SK-MEL-5 (cell line): ENCODE measurements at places on chromosomes 1 and 21. TPM values are rescaled to one million over a fixed set of nuclear protein-coding genes. Genes with fewer than 3 reads are reported as not detected.

REG4 gene
- total RNA-seq: not detected in 2 replicates

PANK4 gene
- total RNA-seq: 10.6 and 16.2 TPM in 2 replicates

MSH4 gene
- 0.08 and 0.16 TPM in 2 replicates for total RNA-seq

BGLAP gene
- 0.48 TPM in 1 of 2 replicates, not detected in the other for total RNA-seq

APOBEC4 gene
- not detected in 2 replicates for total RNA-seq

CD46 gene
- total RNA-seq: 60.1 and 60.4 TPM in 2 replicates

PDPN gene
- not detected in 2 replicates for total RNA-seq

S100A16 gene
- 36.5 and 37.8 TPM in 2 replicates for total RNA-seq

GFI1 gene
- 0.08 and 0.61 TPM in 2 replicates for total RNA-seq

ADGRL4 gene
- total RNA-seq: not detected in 2 replicates

IFI44L gene
- not detected in 2 replicates for total RNA-seq

DNA sequence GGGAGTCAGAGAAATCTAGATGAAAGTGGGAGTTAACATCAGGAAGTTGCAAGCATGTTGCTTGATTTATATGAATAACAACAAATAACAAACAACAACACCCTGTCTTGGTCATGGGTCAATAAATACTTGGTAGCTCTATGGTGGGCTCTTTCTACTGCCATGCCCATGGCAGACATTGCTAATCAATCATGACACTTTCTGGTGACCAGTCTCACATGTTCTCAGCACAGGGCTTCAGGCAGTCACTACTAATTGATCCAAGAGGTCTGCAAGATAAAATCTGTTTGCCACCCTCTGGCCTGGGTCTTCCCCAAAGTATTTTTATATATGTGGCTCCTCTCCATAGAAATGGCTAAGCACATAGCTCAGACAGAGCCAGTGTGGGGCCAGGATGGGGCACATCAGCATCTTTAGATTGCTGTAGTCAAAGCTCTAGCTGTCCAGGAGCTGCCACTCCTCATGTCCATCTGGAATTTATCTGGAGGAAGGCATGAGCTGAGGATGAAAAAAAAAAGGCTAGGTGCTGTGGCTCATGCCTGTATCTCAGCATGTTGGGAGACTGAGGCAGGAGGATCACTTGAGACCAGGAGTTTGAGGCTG lies 51.2 kb downstream of the STUM start:
- DNase-seq: no peak

- DNase-seq: no peak
Observed at GRCh38 chr1:226480461-226480860, 68.1 kb upstream of the STUM start.

DNA sequence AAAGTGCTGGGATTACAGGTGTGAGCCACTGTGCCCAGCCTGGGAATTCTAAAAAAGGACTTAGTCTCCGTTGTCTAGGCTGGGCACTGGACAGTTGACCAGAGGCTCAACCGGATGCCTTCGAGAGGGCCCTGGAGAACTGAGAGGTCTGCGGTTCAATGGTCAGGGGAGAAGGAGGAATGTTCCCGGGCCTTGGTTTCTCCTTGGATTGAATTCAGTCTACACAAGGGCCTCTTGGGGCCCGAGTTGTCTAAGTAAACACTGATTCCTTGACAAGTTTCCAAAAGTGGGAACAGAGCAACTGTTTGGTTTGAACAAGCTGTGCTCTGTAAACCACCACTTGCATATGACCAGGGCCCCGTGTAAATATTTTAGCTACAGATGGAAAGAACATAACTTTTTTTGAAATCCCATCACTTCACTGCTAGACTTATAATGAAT lies 29.1 kb upstream of the CAPZB start:
- no peak for DNase-seq

GRCh38 chr1:206985162-206985749 lies 15.0 kb upstream of the FCAMR start:
- DNase-seq: no peak

GRCh38 chr21:26624983-26625519 lies 52.0 kb upstream of the CYYR1 start:
- DNase-seq: no peak

DNA sequence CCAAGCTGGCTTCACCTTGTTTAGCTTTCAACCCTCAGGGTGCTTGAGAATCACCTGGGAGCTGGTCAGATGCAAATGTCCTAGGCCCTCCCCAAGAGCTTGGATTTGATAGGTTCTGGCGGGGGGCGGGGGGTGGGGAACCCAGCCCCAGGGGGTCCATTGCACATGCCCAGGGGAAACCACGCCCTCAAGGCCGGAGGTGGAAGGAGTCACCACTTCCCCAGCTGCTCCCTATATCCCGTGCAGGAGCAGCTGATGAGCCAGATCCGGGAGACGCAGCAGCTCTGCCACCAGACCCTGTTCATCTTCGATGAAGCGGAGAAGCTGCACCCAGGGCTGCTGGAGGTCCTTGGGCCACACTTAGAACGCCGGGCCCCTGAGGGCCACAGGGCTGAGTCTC lies 5.8 kb downstream of the TOR3A start:
- no peak for DNase-seq

GRCh38 chr1:17251246-17251645 lies 2.3 kb downstream of the PADI3 start:
- DNase-seq: no peak

- DNase-seq: no peak
Observed at GRCh38 chr1:113142791-113143190, 69.8 kb downstream of the LRIG2 start.

DNA sequence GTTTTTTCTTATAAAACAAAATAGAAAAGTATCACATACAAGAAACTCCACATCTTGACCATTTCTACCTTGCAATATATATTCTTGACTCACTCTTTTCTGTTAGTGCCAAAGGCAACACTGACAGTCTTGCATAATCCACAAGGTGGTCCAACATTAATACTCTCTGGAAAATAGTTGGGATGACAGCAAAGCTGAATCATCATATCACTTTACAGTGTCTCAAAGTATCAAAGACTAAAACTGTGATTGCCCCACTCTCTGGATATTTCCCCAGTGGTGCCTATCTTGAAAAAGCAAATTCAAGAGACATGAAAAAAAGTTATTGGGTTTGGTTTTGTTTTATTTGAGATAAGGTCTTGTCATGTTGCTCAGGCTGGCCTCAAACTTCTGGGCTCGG lies 14.6 kb upstream of the TGFBR3 start:
- no peak for DNase-seq

DNA sequence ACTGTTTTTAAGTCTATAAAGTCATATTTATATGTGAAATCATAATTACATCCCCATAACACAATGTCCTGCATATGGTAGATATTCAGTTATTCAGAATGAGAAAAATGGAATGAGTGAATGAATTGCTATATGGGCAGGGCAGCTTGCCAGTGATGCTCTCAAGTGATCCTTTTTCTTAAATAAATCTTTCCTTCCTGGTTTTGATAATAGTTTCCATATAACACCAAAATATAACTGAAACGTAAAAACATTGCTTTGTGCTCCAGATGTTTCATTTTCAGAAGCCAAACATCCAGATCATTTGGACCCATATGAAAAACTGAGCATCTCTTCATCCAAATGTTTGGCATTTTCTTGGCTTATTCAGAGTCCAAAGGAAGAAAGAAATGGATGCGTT lies 30.2 kb upstream of the RGS8 start:
- no peak for DNase-seq

- DNase-seq: no peak
Observed at GRCh38 chr1:112579801-112580510, 39.0 kb downstream of the ST7L start.

- no peak for DNase-seq
Observed at GRCh38 chr1:52672946-52673345, 25.2 kb downstream of the COA7 start.

GRCh38 chr1:30330644-30331043 lies 392.7 kb downstream of the MATN1 start:
- no peak for DNase-seq

GRCh38 chr21:39022035-39022434 lies 161.2 kb downstream of the PSMG1 start:
- no peak for DNase-seq

GRCh38 chr1:224558904-224559303 lies 57.2 kb upstream of the CNIH3 start:
- no peak for DNase-seq

DNA sequence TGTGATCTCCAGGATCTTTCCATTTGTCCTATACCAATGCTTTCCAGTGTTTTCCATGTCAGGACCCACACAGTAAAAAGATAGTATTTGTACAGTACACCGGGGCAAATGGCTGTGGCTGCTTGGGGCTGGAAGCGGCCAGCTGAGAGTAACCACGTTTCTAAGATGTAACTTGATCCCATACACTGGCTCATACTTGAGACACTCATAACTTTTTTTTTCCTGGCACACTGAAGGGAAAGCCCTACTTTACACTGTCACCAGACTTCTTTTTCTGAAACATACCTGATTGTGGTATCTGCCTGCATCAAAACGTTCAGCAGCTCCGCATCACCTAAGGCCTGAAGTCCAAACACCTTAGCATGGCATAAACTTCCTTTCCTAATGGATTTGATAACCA lies 21.6 kb downstream of the VPS13D start:
- no peak for DNase-seq

DNA sequence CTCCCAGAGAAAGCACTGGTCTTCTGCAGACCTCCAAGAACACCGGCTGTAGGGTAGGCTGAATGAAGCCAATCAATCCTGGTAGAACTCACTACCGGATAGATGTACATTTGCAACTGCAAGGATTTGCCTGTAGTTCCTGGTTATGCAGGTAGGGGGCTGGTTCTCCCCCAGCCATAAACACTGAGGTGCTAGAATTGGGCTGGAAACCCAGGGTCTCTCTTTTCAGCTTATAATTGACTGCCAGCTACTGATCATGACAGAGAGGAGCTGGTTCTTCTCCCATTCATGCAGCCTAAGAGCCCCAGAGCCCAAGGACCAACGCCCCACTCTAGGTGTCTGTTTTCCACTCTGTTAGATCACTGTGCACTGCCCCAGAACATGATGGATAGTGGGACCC lies 21.5 kb upstream of the MTARC2 start:
- DNase-seq: peak; percentile 17

- no peak for DNase-seq
Observed at GRCh38 chr1:31567956-31568570, 8.3 kb upstream of the TINAGL1 start.

- no peak for DNase-seq
Observed at GRCh38 chr1:103146166-103146565, 37.8 kb upstream of the COL11A1 start.

DNA sequence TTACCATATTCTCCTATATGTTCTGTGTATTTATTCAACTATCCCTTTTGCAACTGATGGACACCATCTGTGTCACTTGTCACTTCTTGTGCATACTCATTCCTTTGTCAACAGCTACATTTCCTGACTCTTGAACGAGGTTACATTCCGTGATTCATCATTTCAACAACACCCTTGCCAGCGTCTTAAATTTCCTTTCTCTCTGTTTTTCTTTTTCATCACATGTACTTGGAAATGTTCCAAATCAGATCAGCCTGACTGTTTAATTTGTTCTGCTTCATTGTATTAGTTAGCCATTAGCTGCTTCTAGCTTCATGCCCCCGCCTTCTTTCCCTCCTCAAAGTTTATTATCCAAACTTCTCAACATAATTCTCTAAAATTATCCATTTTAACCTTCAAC lies 173.0 kb downstream of the ADGRL4 start:
- no peak for DNase-seq

- DNase-seq: no peak
Observed at GRCh38 chr21:25615880-25616279, 8.6 kb upstream of the MRPL39 start.

DNA sequence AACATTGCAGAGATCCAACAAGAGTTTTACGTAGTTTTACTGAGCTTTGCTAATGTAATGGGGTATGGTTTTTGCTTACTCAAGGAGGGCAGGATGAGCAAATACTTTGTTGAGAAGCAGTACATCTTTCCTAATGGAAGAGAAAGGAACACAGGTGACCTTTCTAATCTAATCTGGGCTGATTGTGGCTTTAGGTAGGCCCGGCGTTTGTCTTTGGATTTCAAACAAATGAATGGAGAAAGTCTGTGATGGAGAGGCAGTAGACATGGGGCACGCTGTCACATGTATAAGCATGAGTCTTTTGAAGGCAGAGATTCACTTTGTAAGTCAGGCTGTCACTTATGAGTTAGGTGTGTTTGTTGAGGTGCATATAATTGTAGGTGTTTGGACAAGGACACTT lies 1.7 kb downstream of the PLEKHM2 start:
- no peak for DNase-seq

DNA sequence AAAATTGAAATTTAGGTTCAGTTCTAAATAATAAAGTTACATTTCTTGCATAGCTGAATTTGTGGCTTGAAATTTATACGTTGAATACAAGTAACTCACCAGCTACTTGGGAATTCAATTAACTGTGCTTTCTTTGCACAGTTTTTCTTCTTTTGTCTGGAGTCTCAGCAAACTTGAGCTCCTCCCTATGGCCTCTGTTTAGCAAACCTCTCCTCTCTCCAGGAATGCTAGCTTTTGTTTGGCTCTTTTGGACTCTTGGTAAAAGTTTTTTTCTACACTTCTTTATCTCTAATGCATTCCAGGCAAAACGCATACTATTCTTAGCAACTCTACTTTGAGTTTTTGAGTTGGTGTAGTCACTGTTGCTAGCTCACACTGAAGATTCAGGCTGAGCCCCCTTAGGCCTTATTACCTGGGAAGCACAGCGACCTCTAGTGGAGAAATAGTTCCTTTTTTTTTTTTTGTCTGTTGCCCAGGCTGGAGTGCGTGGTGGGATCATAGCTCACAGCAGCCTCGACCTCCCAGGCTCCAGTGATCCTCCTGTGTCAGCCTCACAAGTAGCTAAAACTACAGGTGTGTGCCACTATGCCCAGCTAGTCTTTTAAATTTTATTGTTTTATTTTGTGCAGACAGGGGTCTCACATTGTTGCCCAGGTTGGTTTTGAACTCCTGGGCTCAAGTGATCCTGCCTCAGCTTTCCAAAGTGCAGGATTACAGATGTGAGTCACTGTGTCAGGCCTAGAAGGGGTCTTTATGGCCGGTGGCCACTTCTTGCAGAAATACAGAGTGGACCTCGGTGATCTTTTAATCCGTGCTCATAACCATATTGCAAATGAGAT lies 61.7 kb downstream of the CASQ2 start:
- peak; percentile 67 for DNase-seq

DNA sequence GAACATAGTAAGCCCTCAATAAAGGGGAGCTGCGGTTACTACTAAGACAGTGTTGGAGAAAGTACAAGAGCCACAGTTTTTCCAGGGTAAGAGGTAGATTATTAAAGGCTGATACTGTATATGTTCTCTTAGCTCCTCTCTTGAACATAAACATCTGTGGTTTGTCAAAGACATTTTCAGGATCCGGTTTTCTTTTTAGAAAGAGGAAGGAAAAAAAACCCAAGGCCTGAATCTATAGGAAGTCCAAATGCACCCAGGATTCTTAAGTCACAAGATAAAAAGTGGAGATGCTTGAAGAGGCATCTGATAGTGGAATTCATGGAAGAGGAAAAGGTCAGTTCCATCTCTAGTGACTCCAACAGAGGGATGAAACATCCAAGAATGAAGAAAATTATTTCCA lies 24.6 kb upstream of the SLC45A3 start:
- DNase-seq: no peak

- DNase-seq: peak; percentile 33
Observed at GRCh38 chr1:218164930-218165700, 120.0 kb upstream of the RRP15 start.

- DNase-seq: peak; percentile 81
Observed at GRCh38 chr1:32063261-32063681, 9.5 kb upstream of the TMEM39B start.

GRCh38 chr1:157937744-157938143 lies 55.7 kb upstream of the KIRREL1 start:
- no peak for DNase-seq

- DNase-seq: no peak
Observed at GRCh38 chr1:234270581-234271242, 102.5 kb upstream of the COA6 start.

- no peak for DNase-seq
Observed at GRCh38 chr1:54959241-54959640, 21.2 kb upstream of the TMEM61 start.
